Stimulated activated CD4-positive, alpha-beta T cell treated with anti-CD3 and anti-CD28 coated beads, TNF-alpha, amount 100 ng/mL, for 4 hours (primary cell): ENCODE measurements at places on chromosomes 2 and 18.

DNA sequence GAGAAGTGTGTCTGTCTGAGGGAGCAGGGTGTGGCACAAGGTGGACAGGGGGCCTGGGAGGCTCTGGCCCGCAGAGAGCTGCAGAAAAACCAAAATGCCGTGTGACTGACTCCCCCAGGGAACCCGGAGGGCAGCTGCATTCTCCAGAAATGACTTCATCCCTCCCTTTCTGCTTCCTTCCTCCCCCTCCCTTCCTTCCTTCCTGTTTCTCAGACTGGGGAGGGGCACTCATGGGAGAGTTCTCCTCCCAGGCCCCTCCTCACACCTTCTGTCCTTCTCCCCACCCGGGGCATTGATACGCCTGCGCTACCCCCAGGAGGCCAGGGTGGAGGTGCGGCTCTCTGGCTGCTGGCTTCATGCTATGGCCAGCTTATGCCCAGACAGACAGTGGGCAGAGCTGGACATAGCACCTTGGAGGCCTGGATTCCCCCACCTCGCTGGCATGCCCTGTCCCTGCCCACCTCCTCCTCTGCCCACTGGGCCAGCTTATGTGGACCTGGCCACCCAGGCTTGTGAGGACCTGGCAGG lies 8.2 kb upstream of the GPR17 start:
- DNase-seq, result no peak

- DNase-seq, result no peak
Measured at GRCh38 chr2:99404797-99405669, 67.8 kb downstream of the EIF5B start.

DNA sequence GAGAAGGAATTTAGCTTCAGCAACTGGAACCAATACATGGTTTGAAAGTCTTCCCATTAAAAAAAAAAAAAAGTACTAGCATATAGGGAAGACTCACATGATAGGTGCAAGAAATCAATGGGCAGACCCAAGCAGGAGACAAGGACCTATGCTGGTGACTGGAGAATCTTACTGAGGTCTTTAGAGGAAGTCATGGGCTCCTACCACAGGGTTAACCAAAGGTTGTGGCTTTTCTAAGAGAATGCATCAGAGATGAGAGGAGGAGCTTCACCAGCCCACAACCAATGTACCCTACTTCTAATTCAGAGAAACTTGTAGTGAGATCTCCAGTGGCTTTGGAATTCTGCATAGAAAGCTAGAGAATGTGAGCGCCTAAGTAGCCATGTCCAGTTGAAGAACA lies 207.4 kb downstream of the NCKAP5 start:
- no peak for DNase-seq

GRCh38 chr2:167289651-167290410 lies 401.6 kb downstream of the XIRP2 start:
- no peak for DNase-seq

DNA sequence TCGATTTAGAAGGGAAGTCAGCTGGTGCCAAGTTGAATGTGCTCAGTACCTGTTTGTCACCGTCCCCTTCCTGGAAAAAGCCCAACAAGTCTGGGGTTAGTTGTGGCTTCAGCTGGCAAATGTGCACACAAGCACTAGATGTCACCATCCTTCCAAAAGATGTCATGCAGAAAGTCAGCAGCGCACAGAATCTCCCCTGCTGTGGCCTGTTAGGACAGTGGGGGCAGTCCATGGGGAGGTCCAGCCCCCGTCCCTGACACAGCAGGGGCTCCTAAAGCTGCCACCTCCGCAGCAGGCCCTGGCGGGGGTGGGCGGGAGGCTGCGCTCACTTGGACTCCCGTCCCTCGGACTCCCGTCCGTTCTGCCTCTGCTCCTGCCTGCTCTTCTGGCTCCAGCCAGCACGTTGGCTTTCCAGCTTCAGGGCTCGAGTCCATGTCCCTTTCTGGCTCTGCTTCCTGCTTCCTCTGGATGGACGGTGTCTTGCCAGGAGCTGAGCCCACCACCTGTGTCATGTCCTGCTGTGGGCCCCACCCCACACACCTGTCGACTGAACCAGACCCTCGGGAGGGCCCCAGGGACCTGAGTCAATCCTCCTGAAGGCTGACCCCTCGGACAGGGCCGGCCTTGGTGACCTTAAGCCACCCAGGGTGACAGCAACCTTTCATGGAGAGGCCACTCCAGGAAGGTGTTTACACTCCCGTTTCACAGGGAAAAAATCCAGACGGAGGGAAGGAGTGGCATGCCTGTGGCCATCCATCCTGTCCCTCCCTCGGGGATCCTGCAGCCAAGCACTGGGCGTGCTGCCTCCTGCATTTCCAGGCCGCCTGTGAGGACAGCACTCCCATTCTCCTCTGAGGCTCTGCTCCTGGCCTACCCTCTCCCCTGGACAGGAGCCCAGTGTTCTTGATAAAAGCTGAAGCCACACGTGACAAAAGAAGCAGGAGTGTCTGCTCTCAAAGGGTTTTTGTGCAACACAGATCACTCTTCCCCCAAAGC lies 8.5 kb downstream of the RAB17 start:
- peak; percentile 19 for DNase-seq

DNA sequence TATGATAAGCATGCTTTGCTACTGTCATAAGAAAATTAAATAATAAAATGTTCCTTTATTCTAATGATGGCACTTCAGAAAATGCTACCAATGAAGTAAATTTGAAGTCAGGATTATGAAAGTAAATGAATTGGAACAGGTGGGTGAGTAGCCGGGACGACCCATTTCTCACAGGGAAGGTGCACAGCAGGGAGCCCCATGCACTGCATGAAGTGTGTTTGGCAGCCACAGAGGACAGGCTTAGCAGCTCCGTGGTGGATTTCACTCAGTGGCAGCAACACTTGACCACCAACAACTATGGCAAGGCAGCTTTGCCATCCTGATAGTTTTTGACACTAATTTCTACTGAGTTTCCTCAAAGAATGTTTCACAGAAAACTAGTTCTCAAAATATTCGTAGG lies 146.3 kb downstream of the ATL2 start:
- DNase-seq, result no peak
